ENCODE measurements at places on chromosomes 13 and 19. TPM values are rescaled to one million over a fixed set of nuclear protein-coding genes. Genes with fewer than 3 reads are reported as not detected.

CPB2 gene
- not detected for total RNA-seq

LRP3 gene
- total RNA-seq: 16.4 TPM

ELSPBP1 gene
- total RNA-seq: not detected

POSTN gene
- 16.8 TPM for total RNA-seq

STOML3 gene
- not detected for total RNA-seq

CXCL17 gene
- total RNA-seq: not detected

IGFL3 gene
- not detected for total RNA-seq

CRB3 gene
- not detected for total RNA-seq

OR4F17 gene
- total RNA-seq: not detected

PSG5 gene
- not detected for total RNA-seq

DEDD2 gene
- total RNA-seq: 24.6 TPM

SIGLEC9 gene
- not detected for total RNA-seq

POU2F2 gene
- 1.00 TPM for total RNA-seq

MCEMP1 gene
- total RNA-seq: not detected

ZNF112 gene
- 2.4 TPM for total RNA-seq

ANGPTL4 gene
- total RNA-seq: 10.7 TPM

LIM2 gene
- not detected for total RNA-seq

CCL25 gene
- total RNA-seq: not detected

DENND1C gene
- not detected for total RNA-seq

RFPL4AL1 gene
- not detected for total RNA-seq

SLC6A16 gene
- total RNA-seq: 0.07 TPM

PSG6 gene
- not detected for total RNA-seq

KLHL1 gene
- total RNA-seq: not detected

KCTD15 gene
- total RNA-seq: 51.0 TPM

LINGO3 gene
- total RNA-seq: not detected

C1QTNF9B gene
- total RNA-seq: not detected

CACNA1A gene
- 0.20 TPM for total RNA-seq

HIPK4 gene
- total RNA-seq: not detected

MARCHF2 gene
- 159 TPM for total RNA-seq

OSCAR gene
- total RNA-seq: not detected

LILRB1 gene
- not detected for total RNA-seq
